C1 segment of cervical spinal cord (tissue), 14 donors: ENCODE measurements at places on chromosomes 12 and 14.

- DNase-seq = peak; percentile 73
Observed at GRCh38 chr14:32939254-32940065, 781 bp downstream of the NPAS3 start.

GRCh38 chr12:1284611-1285010 lies 293.6 kb downstream of the ERC1 start:
- no peak for DNase-seq

DNA sequence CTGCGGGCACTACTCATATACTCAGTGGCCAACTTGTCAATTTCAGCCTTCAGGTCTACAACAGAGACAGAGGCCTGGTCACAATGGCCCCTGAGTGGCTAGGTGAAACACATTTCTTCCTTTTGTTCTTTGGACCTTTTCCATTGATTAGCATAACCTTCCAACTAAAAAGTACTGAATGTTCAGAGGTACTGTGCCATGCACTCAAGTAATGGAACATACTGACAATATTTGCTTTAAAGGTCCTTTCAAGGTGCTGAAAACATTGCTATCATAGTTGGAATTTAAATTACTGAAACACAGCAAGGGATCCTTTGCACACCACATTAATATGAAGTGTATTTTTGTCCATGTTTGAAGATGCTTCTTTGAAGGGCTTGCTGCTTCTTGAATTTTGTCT lies 6.1 kb upstream of the ACRBP start:
- no peak for DNase-seq

DNA sequence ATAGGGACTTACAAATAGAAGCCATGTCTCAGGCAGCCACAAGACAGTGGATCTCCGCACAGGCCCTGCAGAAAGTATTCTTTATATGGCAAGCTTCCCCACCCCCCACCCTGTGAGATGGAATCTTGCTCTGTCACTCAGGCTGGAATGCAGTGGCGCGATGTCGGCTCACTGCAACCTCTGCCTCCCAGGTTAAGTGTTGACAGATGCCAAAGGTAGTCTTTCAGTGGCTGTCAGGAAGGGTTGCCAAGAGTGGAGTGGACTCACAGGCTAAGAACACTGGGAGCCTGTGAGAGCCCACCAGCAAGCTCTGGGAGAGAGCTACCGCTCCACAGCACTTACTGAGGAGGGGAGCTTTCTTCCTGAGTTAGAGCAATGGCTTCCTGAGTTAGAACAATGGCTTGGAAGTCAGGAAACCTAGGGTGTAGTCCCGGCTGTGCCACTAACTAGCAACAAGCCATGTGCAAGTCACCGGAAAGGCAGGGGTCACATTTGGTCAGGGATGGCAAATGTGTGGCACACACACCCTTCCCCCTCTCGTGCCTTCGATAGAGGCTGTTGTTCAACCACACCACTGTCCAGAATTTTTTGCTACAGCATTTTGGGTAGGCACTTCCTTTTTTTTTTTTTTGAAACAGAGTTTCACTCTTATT lies 2.6 kb downstream of the RNASE1 start:
- DNase-seq = peak; percentile 66

DNA sequence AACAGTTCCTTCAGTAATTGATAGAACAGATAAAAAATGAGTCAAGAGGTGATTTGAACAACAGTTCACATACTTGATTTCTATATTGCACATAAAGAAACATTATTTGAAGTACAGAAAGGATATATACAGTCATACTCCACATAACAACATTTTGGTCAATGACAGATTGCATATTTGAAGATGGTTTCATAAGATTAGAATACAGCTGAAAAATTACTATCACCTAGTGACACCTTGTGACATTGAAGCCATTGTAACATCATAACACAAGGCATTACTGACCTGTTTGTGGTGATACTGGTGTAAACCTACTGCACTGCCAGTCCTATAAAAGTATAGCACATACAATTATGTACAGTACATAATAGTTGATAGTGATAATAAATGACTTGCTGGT lies 43.1 kb upstream of the ABCC9 start:
- no peak for DNase-seq

DNA sequence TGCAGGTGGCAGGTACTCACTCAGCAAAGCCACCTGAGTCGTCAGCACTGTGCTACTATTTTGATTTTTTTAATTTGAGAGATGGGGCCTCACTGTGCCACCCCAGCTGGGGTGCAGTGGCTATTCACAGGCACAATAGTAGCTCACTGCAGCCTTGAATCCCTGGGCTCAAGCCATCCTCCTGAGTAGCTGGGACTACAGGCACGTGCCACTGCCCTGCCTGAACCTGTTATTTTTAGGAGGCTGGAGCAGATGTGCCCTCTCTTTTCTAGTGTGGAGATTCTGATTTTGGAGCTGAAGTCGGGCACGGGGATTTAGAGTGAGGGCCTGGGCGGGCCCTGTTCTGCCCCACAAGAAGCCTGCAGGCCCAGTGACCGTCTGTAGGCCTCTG lies 17.3 kb downstream of the SLC25A47 start:
- no peak for DNase-seq

DNA sequence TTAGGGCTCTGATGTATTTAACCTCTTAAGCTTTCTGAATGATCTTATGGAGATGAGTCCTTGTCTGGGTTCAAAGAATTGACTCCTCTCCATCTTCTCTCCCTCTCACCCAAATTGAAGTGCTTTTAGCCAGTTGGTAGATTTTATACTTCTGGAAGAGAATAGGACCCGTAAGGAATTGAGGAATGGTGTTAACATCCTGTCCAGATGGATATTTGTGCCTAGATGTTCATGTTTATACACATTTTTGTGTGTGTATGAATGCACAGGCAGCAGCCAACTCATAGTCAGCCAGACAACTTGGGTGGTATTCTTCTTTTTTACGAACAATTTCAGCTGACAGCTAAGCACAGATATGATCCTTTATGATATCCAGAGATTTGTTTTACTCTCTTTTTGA lies 449.6 kb upstream of the RGS6 start:
- no peak for DNase-seq

DNA sequence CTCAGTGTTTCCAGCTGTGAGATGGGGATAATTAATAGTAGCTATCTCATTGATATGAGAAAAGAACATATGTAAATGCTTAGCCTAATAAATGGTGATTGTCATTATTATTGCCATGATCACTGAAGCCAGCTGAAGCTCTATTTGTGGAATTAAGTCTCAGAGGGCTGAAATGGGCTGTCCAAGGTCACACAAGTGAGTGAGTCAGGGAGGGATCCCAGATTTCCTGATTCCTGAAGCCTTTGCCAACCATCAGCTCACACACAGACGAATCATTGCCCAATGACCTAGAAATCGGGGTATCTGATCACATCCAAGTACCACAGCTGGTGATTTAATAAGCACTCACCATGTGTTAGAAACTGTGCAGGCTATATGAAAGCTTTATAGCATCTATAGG lies 21.6 kb upstream of the TMEM229B start:
- DNase-seq = no peak

GRCh38 chr14:96286251-96286650 lies 30.2 kb downstream of the BDKRB1 start:
- no peak for DNase-seq

DNA sequence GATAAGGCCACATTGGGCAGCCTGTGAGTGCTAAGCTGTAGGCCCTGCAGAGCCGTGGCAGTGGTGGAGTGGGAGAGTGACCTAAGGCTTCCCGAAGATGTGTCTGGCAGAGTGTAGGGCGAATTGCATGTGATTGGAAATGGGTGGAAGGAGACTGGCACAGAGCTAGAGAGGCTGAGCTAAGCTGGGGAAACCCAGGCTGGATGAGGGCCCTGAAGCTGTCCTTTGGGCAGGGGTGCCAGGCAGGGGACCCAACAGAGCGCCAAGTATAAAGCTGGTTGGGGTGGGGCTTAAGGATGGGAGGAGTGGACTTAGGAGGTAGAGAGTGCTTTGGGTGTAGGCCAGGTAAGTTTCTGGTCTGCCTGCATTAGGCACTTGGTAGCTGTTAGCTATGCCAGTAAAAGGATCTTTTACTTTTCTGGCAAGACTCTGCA lies 47.9 kb downstream of the WDR20 start:
- DNase-seq = no peak

GRCh38 chr14:101963052-101963451 lies 1.3 kb upstream of the DYNC1H1 start:
- no peak for DNase-seq

GRCh38 chr12:76866151-76866567 lies 12.7 kb downstream of the CSRP2 start:
- no peak for DNase-seq

GRCh38 chr12:18411453-18411852 lies 150.1 kb downstream of the PIK3C2G start:
- no peak for DNase-seq

GRCh38 chr12:7608184-7608911 lies 57.4 kb downstream of the APOBEC1 start:
- no peak for DNase-seq

DNA sequence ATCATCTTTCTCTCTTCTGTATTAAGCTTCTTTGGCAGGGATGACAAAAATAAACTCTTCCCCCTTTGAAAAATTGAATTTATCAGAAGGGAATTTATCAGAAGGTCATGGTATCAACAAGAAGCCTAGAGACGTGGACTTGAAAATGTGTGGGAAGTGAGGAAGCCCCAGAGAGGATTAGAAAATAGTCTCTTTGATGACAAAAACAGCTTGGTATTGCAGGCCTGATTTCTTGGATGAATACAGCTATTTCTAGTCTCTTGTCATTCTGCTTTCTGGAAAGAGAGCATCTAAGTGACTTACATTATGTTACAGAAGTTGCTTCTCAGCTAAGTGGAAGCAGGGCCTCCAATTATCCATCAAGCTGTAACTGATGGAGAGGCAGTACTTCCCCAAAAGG lies 111.1 kb downstream of the KITLG start:
- DNase-seq = no peak

GRCh38 chr14:92656306-92657081 lies 91.9 kb downstream of the LGMN start:
- no peak for DNase-seq

- no peak for DNase-seq
Observed at GRCh38 chr14:95774265-95775160, 60.6 kb upstream of the TCL1A start.

DNA sequence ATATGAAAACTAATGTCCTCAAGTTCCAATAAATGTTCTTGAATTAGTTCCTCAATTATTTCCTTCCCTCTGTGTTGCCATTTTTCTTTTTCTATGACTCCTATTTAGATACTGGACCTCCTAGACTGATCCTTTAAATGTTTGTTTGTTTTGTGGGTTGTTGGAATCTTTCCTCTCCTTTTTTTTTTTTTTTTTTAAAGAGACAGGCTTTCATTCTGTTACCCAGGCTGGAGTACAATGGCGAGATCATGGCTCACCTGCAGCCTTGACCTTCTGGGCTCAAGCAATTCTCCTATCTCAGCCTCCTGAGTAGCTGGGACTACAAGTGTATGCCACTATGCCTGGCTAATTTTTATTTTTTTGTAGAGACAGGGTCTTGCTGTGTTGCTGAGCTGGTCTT lies 9.6 kb downstream of the PRKAG1 start:
- no peak for DNase-seq

GRCh38 chr14:65239938-65240296 lies 137.6 kb upstream of the MAX start:
- peak; percentile 75 for DNase-seq

- DNase-seq = no peak
Observed at GRCh38 chr12:101746661-101747060, 7.4 kb upstream of the SYCP3 start.

DNA sequence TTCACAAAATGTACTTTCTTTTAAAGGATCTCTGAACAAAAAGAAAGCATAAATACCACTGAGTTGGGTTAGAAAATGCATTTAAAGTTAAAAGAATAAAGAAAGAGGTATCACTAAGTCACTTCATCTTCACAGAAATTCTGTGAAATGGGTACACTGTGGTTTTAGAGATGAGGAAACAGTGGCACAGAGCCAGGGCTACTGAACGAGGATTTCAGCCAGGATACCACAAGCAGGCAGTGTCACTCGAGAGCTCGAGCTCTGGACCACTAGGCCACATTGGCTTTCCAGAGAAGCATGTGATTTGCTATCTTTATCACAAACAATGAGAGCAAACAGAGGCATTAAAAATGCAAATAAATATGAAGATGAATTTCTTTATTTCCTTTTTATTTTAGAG lies 51.0 kb downstream of the WDHD1 start:
- no peak for DNase-seq

GRCh38 chr12:87381742-87382141 lies 647.5 kb downstream of the C12orf50 start:
- DNase-seq = no peak

GRCh38 chr14:75246546-75247285 lies 31.9 kb upstream of the FOS start:
- DNase-seq = no peak

DNA sequence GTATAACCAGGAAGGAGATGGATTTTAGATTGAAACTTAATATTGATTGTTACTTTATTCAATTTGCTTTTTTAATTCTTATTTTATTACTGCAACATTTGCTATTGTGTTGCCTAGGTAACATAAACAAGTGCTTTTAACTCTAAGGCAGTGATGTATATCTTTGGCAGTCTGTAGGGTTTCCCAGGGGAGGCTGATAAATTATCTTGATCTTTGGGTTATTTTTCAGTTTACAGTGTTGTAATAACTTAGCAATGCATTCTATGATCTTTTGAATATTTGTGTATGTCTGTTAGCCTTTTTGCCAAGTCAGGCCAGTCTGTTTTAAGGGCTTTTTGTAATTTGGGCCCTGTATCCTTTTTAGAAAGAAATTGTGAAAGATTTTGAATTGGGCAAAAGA lies 7.8 kb upstream of the DTD2 start:
- no peak for DNase-seq

GRCh38 chr14:72517736-72518135 lies 376.2 kb downstream of the DPF3 start:
- no peak for DNase-seq

GRCh38 chr12:100473716-100474150 lies at the start of gene NR1H4:
Gene NR1H4 (plus strand): TSS chr12:100473866. CDS start chr12:100493324, 19,458 bp downstream.
- DNase-seq = no peak

DNA sequence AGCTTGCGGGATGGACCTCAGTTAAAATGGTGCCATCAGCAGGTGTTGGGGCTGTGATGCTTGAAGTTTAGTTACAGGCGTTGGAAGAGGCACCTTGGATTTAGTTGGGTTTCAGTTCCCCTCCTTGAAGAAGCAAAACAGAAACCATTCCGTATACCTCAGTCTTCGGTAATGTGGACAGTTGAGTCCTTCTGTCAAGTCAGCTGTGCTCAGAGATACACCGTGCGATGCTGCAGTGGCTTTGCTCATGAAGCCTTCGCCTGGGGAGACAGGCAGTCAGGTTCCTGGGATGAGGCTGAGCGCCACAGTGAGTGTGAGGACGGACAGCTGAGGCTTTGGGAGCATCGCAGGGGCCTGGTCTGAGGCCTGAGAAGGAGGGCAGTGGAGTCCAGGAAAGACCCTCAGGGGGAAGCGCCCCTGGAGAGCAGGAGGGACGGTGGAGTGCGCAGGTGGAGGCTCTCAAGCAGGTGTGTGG lies 7.4 kb downstream of the RAN start:
- no peak for DNase-seq

DNA sequence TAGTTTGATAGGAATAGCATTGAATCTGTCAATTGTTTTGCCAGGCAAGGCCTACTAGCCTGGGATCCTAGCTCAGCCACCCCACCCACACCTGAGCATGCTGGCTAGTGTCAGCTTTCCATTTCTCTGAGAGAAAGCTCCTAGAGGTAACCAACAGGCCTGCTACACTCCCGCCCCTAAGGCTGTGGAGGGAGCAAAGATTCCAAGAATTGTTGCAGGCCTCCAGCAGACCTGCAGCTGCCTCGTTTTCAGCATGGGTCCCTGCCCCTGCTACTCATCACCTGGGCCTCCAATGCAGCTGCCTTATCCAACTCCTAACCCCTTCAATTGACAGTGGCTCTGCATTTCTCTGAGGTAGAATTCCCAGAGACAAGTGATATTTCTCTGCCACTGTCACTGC lies 852.4 kb upstream of the MDGA2 start:
- no peak for DNase-seq
